HuH-7.5 (cell line): ENCODE measurements at places on chromosomes 1 and 21.
A peak's percentile ranks its signal among the peaks of the same experiment; 100 is the strongest.

DNA sequence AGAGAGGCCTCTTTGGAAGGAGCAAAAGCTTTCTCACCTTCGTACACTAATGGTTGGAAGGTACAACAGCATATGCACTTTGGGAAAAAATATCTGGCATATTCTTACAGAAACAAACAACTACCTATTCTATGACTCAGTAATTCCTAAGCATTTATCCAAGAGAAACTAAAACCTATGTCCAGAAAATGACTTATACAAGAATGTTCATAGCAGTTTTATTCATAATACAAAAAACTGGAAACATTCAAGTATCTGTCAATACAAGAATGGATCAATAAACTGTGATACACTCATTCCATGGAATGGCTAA lies 8.2 kb downstream of the NBPF1 start:
- DNase-seq = no peak

DNA sequence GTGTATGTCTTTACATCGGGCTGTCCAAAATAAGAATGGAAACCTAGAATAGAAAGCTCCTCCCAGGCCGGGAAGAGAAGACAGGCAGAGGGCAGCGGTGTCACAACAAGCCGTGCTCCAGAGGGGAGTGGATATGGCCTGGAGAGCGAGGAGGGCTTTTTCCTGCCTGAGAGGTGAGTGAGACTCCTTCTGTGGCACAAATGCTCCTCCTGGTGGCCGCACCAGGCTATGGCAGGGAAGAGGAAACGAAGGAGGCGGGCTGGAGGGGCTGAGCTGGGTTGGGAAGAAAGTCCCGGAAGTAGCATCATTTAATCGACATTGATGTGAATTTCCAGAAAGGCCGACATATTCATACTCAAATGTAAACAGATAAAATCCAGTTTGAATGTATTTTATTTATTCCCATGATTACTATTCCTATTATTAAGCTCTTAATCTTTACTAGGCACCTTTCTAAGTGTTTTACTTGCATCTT lies 54.7 kb downstream of the MEF2D start:
- peak; percentile 89 for DNase-seq

GRCh38 chr1:172941471-172941870 lies 109.3 kb downstream of the TNFSF18 start:
- DNase-seq = no peak

- no peak for DNase-seq
These were observed 11.6 kb upstream of the AKR7A3 start for GRCh38 chr1:19300211-19300610.

DNA sequence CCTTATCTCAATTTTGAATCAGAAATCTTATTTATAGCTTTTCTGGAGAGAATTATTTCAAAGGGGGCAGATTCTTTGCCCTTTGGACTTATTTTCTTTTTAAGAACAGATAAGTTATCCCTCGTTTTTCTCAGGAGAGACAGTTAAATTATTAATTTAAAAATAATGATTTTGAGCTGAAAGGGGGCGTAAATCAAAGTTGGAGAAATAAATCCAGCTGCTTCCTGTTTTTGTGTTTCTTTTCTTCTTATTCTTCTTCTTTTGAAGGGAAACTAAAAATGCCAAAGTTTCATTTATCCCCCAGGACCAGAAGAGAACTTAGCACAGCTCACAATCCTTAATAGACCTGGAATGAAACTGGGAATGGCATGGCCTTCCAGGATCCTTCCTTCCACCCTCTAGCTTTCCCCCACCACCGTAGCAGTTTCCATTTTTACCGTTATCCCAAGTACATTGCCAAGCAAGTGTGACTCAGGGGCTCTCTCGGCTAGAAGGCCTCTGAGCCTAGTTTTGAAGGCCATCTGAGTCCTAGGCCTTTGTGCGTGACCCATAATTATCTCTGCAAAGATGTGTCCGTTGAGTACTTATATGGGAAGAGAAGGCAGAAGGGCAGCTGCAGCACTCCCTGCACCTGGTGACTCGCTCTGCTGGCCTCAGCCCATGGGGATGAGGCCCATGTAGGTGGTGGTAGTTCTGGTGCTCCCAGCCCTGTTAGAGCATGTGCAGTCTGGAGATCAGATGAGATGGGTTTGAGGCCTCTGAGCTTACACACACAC lies 181.7 kb downstream of the ROR1 start:
- DNase-seq = no peak

- DNase-seq = no peak
These were observed 23.5 kb upstream of the LMO4 start for GRCh38 chr1:87305151-87305550.

DNA sequence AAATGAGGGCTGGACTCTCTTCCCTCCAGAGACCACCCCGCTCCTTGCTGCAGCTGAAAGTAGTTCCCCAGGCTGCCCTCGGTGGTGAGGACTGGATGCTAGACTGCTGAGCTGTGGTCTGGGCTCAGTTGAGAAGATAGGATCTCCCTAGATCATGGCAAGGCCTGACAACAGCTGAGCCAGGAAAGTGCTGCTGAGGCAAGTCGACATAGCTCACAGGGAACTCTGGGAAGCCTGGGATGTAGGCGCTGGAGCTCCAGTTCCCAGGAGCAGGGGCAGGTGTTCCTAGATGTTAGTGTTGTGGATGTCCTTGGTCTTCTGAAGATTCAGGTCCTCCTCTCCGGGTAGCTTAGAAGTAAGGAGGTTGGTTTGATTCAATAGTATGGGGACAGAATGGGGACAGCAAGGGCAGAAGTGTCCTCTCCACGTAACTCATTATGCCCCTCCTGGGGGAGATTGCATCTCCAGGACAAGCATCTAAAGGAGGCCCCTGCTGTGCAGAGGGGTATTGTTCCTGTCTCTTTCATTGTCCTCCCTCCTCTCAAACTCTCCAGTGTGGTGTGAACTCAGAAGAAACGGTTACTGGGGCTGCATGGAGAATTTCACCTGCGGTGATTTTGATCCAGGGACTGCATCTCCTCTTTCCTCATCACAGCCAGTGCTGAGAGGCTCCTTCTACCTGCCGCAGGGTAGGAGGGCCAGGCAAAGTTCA lies 3.7 kb downstream of the CYB561D1 start:
- no peak for DNase-seq

DNA sequence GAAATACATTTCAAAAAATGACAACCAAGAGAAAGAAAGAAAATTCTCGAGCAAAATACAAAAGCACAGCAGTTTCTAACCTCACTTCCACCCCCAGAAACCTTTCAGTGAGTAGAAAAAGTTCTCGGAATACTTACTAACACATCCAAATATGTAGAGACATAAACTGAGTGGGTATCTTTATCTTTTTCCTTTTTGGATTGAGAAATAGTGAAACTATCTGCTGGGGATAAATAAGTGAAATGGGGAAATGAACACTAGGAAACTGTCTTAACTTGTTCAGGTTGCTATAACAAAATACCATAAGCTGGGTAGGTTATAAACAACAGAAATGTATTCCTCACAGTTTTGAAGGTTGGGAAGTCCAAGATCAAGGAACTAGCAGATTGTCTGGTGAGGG lies 72.0 kb downstream of the VCAM1 start:
- no peak for DNase-seq

- DNase-seq = no peak
These were observed 81.1 kb downstream of the NR5A2 start for GRCh38 chr1:200108659-200109058.

DNA sequence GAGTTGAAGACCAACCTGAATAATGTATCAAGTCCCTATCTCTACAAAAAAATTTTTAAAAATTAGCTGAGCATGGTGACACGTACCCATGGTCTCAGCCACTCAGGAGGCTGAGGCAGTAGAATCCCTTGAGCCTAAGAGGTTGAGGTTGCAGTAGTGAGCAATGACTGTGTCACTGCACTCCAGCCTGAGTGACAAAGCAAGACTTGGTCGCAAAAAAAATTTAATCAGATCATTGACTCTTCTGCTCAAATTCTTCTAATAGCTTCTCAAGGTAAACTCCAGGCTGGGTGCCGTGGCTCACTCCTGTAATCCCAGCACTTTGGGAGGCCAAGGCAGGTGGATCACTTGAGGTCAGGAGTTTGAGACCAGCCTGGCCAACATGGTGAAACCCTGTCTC lies 85.9 kb upstream of the PUM1 start:
- no peak for DNase-seq

GRCh38 chr1:147177611-147178380 lies 5.5 kb upstream of the PRKAB2 start:
- DNase-seq = no peak

DNA sequence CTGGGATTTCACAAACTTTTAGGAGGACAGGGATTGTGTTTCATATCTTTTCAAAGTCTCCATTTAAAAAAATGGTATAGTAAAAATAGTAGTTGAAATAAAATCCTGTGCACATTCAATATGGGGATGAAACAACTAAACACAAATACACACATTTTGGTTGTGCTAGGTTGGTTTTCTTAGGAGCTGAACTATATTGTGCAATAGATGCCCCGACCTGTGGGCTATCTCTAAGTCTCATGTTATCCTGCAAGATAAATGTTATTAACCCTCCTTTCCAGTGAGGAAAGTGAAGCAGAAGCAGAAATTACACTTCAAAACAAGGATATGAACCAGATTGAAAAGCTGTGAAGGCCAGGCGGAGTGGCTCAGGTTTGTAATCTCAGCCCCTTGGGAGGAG lies 1.3 kb upstream of the PLD5 start:
- no peak for DNase-seq

DNA sequence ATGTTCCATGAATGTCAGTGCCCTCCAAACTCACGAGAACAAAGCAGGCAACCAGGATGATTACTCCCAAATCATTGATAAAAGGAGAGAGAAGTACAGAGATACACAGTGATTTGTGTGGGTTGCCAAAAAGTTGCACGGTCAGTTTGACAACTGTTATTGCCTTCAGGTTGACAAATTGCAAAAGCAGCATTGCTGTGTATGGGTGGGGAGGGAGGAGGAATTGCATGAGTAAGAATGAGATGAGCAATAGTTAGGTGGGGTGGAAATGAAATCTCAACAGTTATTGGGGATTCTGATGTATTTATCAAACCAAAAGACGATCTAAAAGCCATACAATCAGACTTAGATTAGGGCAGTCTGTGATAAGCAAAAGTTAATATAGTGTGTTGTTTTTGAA lies 93.7 kb downstream of the NTMT2 start:
- no peak for DNase-seq

DNA sequence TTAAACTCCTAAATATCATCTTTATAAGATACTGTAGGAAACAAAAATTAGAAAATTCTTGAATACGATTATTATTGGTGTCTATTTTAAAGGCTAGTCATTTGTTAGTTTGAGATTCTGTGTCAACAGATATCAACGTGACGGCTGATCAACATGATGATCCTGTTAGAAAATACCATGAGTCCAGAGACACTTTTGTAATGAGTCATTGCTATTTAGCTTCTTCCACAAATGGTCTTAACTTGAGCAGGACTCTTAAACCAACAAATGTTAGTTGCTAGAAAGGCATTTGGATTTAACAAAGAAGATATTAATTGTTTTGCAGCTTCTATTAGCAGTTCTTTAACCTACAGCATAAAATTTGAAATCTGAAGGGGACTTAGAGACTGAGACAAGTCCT lies 131.2 kb downstream of the TGFB2 start:
- DNase-seq = no peak

- no peak for DNase-seq
These were observed 11.7 kb downstream of the EIF2D start for GRCh38 chr1:206600527-206600926.

DNA sequence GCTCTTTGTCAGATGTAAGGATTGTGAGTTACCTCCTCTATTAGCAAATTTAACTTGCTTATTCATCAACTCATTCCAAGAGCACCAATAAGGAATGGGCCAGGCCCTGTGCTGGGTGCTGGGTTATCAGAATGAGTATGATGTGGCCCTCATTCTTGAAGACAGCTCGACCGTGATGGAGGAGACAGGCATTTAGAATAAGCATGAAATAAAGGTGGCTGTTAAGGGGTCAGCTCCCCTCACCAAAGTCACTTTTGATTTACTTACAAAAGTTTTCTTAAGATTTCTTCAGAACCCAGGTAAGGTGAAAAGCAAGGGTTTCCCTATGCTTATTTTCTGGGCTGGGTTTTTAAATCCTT lies 15.3 kb upstream of the PADI1 start:
- no peak for DNase-seq

DNA sequence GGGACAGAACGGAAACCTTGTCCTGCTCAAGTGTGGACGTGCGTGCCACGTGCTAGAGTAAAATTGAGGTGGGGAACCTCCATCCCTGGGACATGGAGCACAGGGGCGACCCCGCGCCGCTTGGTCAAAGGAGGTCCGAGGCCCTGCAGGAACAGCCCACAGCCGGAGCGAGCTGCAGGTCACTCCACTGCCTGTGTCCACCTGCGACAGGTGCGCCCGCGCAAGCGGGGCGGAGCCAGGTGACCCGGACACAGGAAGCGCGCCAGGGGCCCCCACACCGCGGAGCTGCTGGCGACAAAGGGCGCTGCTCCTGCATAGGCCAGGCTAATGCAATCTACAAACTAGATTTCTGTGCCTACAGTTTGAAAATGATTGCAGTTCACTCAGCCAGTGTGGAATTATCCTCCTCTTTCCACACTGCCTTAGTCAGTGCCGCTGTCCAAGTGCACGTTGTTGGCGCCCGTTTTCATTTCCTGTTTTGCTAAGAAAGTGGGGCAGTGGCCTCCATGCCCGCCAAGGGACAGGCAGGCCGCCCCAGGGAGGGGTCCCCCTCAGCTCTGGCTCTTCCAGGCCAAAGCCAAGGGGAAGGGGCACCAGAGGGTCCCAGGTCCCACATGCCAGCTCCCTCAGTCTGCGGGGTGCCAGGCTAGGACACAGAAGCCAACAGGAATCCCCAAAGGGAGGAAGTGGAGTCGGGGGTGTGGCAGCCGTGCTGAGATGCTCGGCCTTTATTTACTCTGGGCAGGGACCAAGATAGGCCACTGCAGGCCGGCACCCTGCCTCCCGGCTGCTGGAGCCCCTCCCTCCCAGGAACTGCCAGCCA lies 4.3 kb upstream of the NADK start:
- DNase-seq = peak; percentile 67

DNA sequence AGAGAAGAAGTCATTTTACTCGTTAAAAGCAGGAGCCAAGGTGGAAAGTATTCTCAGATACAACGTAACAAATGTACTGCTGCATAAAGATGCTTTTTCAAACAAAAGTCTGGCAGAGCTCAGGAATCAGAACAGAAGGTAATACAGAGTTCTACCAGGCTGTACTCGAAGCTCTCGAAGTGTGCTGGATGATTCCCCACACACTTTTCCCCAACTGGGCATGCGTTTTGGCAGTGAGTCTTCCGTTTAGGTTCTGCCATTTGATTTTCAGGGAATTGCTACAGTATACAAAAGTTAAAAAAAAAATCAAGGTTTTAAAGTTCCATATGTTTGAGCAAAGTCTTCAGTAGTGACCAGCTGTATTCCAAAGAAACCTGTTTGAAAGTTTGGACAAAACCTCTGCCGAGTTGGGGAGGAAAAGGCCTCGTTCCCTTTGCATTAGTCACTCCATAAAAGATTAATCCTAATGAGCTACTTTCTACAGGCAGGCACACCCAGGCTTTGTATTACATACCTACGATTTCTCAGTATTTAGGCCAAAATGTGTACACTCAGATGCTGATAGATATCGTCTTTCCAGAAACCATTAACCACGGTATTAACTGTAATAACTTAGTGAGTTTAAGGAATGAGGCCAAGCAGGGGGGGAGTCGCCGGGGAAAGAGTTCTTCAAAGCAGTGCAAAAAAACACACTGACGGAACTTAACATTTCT lies 477.1 kb downstream of the LMO4 start:
- DNase-seq = no peak

- no peak for DNase-seq
These were observed 20.7 kb downstream of the CD34 start for GRCh38 chr1:207890136-207890738.

GRCh38 chr1:77475641-77476040 lies 193.8 kb downstream of the AK5 start:
- no peak for DNase-seq

- no peak for DNase-seq
These were observed 105.0 kb downstream of the FNBP1L start for GRCh38 chr1:93552741-93553455.

GRCh38 chr1:6091823-6092109 lies 46.1 kb downstream of the KCNAB2 start:
- no peak for DNase-seq
